Kidney epithelial cell (primary cell): ENCODE measurements at places on chromosomes 4 and X.

GRCh38 chr4:148874331-148874730, 432.1 kb upstream of the NR3C2 start:
- DNase-seq = no peak

- DNase-seq = no peak
These were observed 250.0 kb upstream of the SLC7A11 start for GRCh38 chr4:138492176-138492575.

GRCh38 chrX:151151665-151152267, 24.6 kb upstream of the GPR50 start:
- no peak for DNase-seq

DNA sequence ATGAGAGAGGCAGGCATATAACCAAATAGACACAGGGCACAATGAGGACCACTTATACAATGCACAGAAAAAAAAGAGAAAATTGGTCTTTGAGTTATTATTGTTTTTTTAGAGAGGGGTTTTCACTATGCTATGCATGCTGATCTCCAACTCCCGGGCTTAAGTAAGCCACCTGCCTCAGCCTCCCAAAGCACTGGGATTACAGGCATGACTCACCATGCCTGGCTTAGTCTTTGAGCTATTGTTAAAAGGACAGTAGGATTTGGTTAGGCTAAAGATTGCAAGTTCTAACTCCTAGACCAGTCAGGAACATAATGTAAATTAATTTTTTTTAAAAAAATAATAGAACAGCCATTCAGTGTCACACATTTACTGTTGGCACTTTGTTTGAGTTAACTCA, 340.1 kb downstream of the GPAT3 start:
- DNase-seq = no peak

- DNase-seq = no peak
These were observed 488.3 kb downstream of the ANKRD50 start for GRCh38 chr4:124224256-124224655.

GRCh38 chrX:15240414-15240813, 29.5 kb downstream of the ASB9 start:
- no peak for DNase-seq

DNA sequence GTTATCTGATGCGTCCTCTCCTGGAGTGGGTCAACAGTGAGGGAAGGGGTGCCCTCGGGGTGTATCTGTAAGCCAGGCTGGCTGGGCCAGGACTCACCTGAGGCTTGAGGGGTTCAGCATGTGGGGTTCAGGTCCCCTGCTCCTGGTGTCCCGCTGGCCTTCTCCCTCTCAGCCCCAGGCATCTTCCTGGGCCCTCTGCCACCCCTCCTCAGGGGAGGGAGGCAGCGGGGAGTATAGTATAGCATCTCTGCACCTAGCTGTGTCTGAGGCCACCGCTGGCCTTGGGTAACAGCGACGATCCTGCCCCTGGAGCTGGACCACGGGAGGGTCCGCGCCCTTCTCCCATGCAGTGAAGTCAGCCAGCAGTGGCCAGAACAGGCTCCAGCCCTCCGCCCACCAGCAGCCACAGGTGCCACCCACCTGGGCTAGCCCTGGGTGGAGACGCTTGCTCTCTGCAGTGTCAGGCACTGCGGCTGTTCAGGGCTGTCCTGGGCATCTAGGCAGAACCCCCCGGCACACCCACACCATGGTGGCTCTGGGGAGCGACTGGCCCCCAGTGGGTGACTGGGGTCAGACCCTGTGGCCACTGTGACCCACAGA, 110.7 kb upstream of the NKX1-1 start:
- DNase-seq = no peak

DNA sequence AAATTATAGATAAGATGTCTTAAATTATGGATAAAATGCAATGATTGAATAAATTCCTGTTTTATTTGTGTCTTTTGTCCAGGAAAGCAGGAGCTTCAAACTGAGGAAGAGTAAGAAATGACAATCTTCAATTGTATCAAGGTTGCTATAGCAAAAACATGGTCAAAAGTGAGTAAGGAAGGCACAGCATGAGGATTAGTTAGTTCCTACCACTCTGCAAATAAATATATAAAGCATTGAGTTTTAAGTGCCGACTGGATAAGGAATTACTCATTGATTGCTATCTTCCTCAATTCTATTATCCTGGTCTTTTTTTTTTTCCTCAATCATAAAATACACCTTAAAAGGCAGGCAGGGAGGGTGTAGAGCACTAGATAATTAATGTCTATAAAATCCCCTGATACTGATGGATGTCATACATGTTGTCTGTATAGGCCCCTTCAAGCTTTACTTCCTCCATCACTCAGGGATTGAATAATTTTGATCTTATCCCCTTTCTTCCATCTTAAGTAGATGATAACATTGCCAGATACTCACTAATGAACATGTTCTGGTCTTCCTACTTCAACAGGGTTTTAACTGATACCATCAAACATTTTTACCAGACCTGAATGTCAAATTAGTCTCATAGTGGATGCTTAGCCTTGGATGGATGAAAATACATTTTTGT, 86.6 kb downstream of the MID1 start:
- no peak for DNase-seq

DNA sequence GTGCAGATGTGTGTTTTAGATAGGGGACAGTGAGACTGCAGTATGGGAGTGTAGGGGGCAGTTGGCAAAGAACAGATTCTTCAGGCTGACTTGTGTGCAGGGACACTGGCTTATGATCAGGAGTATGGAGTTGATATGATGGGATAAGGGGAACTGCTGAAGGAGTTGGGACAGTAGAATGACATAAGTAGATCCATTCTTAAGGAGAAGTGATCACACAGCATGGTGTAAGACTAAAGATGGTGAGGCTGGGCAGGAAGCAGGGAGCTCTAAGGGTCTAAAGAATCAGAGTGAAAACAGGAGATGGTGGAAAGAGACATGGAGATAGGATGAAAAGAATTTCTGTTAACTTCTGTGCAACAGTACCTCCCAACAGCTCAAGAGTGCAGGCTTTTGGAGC, 70.7 kb downstream of the REELD1 start:
- DNase-seq = no peak
